Activated effector memory CD4-positive, alpha-beta T cell treated with anti-CD3 and anti-CD28 coated beads, Interleukin-2, amount 50 U/mL, for 16 hours (primary cell): ENCODE measurements at places on chromosomes 7 and 10.

DNA sequence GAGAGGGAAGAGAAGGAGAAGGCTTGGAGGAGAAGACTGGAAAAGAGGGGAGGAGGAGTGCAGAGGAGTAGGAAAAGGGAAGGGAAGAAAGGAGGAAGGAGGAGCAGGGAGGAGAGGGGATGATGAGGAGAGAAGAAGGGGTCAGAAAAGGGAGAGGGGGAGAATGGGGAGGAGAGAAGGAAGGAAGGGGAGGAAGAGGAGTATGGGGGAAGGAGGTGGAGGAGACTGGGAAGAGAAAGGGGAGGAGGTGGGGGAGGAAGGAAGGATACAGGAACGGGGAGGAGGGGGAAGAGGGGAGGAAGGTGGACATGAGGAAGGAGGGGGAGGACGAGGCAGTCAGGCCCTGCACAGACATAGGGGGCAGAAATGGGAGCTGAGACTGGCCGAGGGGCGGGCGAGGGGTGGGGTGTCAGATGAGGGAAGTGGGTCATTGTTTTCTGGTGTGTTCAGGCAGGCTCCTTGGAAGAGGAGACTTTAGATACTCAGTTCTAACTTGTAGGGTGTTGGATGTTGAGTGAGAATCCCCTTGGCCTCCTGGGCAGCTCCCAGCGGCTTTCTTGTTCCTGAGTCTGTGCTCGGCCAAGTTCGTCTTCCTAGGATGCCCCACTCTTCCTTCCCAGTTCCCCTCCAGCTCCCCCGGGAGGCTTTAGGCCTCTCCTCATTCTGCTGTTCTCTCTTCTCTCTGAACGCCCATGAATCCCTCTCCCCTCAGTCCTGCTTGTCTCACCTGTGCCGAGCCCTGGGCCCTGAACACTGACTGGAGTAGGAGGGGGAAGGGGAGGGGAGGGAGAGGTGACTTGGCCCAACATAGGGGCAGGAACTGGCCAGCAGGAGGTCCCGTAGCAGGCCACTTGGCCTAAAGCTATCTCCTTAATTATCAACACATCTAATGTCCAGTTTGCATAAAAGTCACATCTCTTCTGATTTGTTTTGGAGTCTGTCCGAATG is 12.8 kb upstream of the CRHR2 start:
- DNase-seq: no peak

- no peak for DNase-seq
These were observed 351.2 kb downstream of the LRMDA start for GRCh38 chr10:75782463-75783248.

- DNase-seq: peak; percentile 92
These were observed 13.7 kb downstream of the RPS24 start for GRCh38 chr10:78047314-78047891.

- no peak for DNase-seq
These were observed 81.3 kb upstream of the SFMBT2 start for GRCh38 chr10:7491949-7492659.

- DNase-seq: no peak
These were observed 36.8 kb upstream of the CDC14C start for GRCh38 chr7:48887500-48887899.

- DNase-seq: no peak
These were observed 131.6 kb upstream of the EFCAB10 start for GRCh38 chr7:105712877-105713276.

GRCh38 chr10:44190541-44190940 is 194.4 kb downstream of the CXCL12 start:
- no peak for DNase-seq

- no peak for DNase-seq
These were observed 102.3 kb upstream of the SEMA3E start for GRCh38 chr7:83751217-83751616.

- DNase-seq: no peak
These were observed 38.2 kb upstream of the SLC26A4 start for GRCh38 chr7:107622429-107622828.

DNA sequence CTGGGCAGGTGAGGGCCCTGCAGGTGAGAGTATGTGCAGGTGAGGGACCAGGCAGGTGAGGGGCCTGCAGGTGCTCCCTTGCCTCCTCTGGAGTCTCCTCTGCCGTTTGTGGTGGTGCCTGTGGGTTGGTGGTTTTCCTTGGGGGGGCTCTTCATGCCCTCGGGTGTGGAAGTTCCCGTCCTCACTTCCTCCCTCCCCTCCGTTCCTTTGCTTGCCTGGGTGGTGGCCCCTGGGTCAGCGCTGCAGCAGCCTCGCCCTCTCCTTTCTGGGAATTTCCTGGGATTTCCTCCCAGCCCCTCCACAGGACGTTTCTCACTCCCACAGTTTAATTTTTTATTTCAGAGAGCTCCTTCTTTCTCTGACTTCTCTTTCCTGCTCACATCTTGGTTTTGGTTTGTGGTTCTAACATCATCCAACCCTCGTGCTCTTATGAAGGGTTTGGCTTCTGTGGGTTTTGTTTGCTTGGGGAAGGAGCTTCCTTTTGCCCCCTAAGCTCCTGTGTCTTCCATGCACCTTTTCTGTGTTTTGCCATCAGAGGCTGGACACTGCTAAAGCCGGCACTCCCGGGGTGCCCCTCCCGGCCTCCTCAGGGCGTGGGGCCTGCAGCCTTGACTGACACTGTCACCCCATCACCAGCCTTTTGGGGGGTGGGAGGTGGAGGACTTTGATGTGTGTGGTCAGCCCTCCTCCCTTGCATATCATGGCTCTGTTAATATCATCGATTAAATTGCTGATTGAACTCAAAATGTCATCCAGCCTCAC is 29.2 kb upstream of the ADGRA1 start:
- DNase-seq: no peak

- peak; percentile 75 for DNase-seq
These were observed 481.5 kb upstream of the AKR1E2 start for GRCh38 chr10:4344492-4344994.

DNA sequence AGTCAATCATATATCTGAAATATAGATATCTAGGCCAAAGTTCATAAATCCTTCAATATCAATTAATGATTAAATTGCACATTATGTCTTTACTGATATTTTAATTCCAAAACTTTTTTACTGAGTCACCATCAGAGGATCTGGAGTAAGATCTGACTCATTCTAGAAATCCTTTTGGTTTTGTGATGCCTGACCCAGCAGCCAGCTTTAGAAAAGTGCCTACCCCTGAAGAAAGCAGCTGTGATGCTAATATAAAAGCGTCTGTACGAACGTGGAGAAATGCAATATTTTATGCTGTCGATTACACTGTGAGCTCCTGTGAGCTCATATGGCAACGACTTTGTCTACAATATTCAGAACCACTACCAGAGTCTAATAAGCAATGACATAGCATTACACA is 142.5 kb upstream of the LRRTM3 start:
- no peak for DNase-seq

GRCh38 chr7:25305831-25306230 is 77.5 kb upstream of the NPVF start:
- DNase-seq: no peak

- DNase-seq: no peak
These were observed 24.6 kb upstream of the NAMPT start for GRCh38 chr7:106309362-106309761.

GRCh38 chr10:119497243-119497642 is 45.3 kb downstream of the RGS10 start:
- DNase-seq: no peak

GRCh38 chr7:148723846-148724245 is 25.1 kb downstream of the CUL1 start:
- DNase-seq: no peak

DNA sequence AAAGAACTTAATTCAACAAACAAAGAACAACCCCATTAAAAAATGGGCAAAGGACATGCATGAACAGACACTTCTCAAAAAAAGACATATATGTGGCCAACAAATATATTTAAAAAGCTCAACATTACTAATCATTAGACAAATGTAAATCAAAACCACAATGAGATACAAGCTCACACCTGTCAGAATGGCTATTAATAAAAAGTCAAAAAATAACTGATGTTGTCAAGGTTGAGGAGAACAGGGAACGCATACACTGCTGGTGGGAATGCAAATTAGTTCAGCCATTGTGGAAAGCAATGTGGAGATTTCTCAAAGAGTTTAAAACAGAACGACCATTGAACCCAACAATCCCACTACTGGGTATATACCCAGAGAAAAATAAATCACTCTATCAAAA is 19.1 kb downstream of the ZFAND4 start:
- no peak for DNase-seq

DNA sequence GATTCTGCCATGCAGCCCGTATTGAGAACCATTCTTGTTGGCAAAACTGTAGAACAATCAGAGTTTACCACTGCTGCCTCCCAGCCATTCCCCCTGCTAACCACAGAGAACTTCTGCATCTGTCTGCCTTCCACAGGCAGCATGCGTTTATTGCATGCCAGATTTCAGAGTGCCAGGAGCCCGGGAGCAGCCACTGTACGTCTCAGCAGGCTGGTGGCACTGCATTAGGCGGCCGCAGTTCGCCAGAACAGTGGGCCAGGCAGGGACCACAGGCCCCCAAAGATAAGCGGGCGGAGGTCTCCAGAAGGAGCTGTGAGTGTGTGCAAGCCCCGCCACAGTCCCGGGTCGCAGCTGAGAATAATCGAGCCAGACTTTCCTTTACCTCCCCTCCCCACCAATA is 31.8 kb downstream of the ZNF467 start:
- DNase-seq: no peak

GRCh38 chr7:157411580-157411979 is 74.8 kb downstream of the DNAJB6 start:
- peak; percentile 88 for DNase-seq

- no peak for DNase-seq
These were observed 4.4 kb upstream of the TECPR1 start for GRCh38 chr7:98256431-98256830.

GRCh38 chr10:65497837-65498236 is 1428.0 kb upstream of the LRRTM3 start:
- DNase-seq: no peak

- DNase-seq: no peak
These were observed 89.8 kb downstream of the SEMA3A start for GRCh38 chr7:84104826-84105225.

DNA sequence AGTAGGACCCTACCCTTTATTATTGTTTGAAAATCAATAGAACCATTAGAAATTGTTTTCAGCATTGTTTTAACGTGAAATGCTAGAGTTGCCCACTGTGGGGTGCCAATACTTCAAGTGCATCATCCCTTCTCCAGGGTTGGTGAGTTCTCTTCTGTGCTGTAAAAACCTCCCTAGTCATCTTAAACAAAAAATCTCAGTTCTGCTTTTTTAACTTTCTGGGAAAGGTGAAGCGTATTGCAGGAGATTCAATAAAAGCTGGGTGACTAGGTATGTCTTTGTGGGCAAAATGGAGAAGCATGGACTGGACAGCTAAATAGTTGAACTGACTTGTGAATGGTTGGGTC is 699.1 kb downstream of the SUGCT start:
- no peak for DNase-seq

GRCh38 chr10:20858292-20859124 is 38.6 kb downstream of the NEBL start:
- no peak for DNase-seq
